ENCODE measurements at places on chromosomes 1 and 21.

DNA sequence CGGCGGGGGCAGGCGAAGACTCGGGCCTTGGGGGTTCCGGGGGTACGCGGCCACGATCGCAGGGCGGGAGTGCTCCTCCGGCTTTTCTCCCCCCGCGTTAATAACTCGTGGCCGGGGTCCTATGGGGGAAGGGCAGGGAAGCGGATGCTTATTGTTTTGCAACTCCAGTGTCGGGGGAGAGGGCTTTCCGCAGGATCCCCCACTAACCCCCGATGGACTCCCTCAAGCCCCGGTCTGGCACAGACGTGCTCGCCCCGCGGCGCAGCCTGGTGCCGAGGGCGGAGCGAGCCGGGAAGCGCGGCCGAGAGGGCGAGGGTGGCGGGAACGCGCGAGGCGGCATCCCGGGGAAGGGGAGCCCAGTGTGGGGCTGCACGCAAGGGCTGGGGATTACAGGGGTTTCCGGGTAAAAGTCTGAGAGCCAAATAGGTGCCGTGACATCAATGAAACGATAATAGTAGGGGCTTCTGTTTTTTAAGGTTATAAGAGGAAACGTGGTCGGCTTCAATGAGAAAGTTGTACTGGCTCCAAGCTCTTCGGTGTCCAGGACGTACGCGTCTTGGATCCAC is 772 bp downstream of the UCK2 start:
- DNase-seq = peak; percentile 54

DNA sequence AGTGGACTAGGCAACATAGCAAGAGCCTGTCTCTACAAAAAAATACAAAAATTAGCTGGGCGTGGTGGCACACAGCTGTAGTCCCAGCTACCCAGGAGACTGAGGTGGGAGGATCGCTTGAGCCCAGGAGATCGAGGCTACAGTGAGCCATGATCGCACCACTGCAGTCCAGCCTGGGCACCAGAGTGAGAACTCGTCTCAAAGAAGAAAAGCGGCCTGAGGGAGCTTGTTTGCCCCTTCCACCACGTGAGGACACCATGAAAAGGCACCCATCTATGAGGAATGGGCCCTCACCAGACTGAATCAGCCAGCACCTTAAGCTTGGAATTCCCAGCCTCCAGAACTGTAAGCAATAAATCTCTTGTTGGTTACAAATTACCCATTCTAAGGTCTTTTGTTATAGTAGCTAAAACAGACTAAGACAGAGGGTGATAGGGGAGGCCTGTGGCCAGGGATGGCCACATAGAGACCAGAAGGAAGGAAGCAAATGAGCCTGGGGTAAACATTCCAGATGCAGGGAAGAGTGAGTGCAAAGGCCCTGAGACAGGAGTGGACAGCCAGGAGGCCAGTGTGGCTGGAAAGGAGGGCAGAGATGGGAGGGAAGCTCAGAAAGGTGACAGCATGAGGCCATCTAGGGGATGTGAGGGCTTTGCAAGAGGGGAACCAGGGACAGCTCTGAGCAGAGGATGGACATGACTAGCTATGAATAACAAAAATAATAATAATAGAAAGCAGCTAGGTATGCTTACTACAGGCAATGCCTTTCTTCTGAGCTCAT is 120.1 kb downstream of the MATN1 start:
- DNase-seq = no peak

DNA sequence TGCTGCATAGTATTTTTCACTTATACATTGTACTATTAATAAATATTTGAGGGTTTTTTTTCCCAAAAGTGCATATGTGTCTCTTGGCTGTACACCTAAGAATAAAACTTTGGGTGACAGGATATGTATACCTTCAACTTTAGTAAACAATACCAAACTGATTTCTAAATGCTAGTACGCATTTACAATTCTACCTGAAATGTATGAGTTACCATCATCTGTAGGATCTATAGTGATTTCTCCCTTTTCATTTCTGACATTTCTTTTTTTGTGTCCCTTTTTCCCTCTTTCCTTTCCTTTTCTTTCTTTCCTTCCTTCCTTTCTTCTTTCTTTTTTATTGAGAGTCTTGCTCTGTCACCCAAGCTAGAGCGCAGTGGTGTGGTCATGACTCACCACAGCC is 16.7 kb upstream of the BMP8B start:
- no peak for DNase-seq

GRCh38 chr1:37793773-37794371 is at the start of gene MANEAL:
MANEAL (plus strand) TSS chr1:37793847; CDS start chr1:37794183, 336 bp downstream.
- DNase-seq = no peak

DNA sequence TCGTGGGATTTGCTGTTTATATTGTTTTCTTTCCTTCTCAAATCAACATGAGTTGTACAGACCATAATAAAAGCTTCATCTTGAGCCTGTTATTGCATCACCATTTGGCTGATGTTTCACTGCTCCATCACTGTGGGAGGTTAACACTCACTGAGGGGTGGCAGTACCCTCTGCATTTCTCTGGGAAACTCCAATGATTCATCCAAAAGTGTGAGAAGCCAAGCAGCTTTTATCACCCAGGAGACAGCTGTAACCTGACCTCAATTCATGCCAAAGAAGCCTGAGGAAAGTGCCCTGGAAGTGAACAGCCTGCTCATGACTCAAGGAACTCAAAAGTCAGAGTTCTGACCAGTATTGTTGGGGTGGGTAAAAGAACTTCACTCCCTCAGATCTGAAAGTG is 84.1 kb downstream of the GPR88 start:
- DNase-seq = no peak

GRCh38 chr1:64458915-64459314 is 11.0 kb upstream of the CACHD1 start:
- no peak for DNase-seq

DNA sequence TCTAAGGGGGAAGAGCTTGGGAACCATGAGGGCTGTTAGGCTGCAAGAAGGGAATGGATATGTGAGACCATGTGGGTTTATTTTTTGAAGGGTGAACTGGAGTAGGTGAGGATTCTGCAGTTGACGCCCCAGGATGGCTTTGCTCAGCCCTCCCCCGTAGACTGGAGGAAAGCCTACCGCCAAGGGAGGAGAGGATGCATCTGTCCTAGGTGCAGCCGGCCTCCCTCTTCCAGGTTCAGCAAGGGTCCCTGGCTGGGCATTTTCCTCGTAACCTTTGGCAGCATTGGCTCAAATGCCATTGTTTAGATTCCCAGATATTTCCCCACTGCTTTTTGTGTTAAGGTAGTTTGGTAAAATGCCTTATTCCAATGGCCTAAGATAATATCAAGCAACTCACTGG is 16.6 kb downstream of the TFF3 start:
- DNase-seq = no peak

- DNase-seq = no peak
These were observed 11.6 kb upstream of the OR2G2 start for GRCh38 chr1:247576514-247576913.

GRCh38 chr1:11455967-11456570 is 22.9 kb upstream of the DISP3 start:
- no peak for DNase-seq

- DNase-seq = no peak
These were observed 64.0 kb upstream of the RUNX3 start for GRCh38 chr1:24993871-24994580.

GRCh38 chr1:220353229-220354012 is 81.2 kb upstream of the RAB3GAP2 start:
- no peak for DNase-seq

DNA sequence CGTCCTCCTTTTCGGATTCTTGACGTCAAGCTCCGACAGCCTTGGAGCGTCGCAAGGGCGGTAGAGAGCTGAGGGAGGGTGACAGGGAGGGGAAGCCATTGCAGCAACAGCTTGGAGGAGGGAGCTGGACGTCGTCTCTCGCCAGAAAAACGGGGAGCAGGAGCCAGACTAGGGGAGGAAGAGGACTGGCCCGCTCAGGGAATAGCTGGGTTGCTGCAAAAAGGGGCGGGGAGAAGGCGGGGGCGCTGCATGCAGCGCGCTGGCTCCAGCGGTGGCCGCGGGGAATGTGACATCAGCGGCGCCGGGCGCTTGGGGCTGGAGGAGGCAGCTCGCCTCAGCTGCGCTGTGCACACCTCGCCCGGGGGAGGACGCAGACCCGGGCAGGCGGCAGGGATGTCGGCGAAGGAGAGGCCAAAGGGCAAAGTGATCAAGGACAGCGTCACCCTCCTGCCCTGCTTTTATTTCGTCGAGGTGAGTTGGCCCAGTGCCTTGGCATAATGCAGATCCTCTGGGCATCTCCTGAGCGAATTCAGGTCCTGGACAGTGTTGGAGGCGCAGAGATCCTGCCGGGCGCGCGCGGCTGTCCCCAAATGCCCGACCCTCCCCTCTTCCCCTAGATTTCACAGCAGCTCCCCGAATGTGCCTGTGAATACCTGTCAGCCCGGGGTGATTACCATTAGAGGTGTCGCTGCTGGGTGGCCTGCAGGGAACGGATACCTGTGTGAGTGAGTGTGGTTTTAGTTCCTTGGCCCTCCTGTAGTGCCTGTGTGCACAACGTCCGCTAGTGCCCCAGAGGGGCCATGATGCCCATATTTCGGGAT is at the start of gene PLPPR4:
Gene PLPPR4, plus strand, starts transcription at position 292 of the 821 bp plus-strand sequence. Its CDS starts 102 bp downstream, at position 394.
- DNase-seq = no peak

GRCh38 chr21:33136847-33137502 is 67.0 kb downstream of the OLIG1 start:
- DNase-seq = no peak

DNA sequence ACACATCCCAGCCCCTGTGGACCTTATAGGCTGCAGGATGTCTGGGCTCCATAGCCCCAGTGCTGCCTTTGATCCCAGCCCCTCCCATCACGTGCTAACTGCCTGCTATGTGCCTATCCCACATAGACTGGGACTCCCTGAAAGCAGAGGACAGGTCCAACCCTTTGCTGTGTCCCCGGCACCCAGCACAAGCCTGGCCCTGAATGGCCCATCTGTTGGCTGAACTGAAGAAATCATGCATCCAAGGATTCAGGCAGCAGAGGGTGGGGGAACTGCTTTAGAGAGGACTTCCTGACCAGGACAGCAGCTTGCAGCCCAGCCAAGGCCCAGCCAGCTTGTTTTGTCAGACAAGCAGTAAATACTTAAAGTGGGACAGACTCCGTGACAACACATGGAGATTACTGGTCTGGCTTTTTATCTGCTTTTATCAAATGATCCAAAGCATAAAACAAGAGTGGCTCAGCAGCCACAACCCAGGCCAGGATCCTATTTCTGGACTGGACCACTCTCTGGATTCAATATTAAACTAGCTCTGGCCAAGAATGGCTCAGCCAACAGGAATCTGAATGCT is 69.3 kb downstream of the GLIS1 start:
- DNase-seq = no peak

Measured in CD8-positive, alpha-beta memory T cell (primary cell).